Activated T-cell treated with anti-CD3 and anti-CD28 coated beads, Interleukin-2, amount 50 U/mL, for 1 hour (primary cell): ENCODE measurements at places on chromosomes 16 and 17.

DNA sequence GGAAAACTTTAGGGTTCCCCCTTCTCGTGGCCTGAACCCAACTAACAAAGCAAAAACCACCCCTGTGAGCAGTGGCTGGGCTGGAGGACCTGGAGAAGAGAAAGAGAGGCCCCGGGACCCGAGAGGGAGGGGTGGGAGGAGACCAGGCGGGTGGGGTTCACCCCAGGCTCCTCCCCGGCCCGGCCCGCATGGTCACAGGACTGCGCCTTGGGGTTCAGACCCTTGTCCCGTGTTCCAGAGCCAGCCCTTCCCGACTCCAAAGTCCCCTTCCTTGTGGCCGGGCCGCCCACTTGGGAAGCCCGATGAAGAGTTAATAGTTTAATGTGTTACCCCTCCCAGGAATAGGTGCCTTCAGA is 852 bp downstream of the MARVELD3 start:
- DNase-seq: no peak

- DNase-seq: no peak
Observed at GRCh38 chr16:86227801-86228200, 282.5 kb upstream of the FOXF1 start.

DNA sequence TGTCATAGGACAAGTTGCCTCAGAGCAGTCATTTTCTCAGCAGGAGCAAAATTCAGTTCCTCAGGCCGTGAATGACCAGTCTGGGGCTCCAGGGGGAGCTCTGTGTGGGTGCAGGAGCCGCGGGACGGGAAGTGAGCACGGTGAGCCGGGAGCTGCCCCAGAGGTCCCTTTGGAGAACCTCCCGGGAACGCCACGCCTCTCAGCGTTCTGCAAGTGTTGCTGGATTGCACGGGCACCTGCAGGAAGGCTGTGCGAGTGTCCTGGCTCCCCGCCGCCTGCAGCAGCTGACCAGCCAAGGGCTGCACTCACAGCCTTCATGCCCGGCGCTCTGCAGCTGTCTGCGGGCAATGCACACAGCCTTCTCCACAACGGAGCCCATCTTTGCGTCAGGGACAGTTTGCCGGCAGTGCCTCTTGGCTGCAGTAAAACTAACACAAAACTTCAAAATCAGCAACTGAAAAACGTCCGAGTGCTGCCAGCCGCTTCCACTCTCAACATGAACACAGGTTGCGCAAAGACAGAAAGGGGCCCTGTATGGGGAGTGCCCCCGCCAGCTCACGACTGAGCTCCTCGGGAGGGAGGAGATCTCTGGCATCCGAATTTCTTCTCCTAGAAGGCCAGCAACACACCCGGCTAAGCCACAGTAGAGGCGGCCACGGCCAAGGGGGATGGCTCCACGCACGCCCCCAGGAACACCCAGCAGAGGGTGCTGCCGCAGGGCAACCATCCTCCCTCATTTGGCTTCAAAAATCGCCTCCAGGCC is 16.0 kb downstream of the NDUFAF8 start:
- DNase-seq: no peak

GRCh38 chr17:28970879-28971278 is 19.6 kb upstream of the PHF12 start:
- no peak for DNase-seq
